Kidney (tissue), 22 donors: ENCODE measurements at places on chromosomes 6 and 20. TPM values are rescaled to one million over a fixed set of nuclear protein-coding genes. Genes with fewer than 3 reads are reported as not detected.

DNA sequence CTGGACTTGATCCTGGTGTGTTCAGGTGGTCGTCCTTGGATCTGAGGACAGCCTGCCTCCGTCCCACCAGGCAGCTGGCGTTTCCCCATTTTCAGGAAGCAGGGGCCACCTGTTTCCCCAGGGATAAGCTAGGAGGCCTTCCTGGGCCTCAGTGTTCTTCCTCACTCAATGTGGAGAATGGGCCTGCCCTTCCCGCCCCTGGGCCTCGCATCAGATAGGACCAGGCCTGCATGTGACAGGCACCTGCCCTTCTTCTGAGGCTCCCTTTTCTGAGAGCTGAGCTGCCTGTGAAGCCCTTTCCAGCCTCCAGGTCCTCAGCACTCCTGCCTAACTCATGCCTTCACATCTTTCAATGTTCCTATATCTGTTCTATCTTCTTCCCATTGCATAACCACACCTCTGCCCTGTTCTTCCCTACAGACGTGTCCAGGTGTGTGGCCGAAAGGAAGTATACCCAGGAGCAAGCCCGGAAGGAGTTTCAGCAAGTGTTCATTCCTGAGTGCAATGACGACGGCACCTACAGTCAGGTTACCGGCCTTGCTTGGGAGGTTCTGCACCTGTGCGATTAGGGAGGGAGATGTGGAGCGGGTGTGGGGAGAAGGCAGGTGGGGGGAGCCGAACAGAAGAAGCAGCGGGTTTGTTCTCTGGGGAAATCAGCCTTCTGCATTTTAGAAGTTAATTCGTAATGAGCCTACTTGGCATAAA lies 85.1 kb downstream of the SMOC2 start:
- DNase-seq, result no peak

DNA sequence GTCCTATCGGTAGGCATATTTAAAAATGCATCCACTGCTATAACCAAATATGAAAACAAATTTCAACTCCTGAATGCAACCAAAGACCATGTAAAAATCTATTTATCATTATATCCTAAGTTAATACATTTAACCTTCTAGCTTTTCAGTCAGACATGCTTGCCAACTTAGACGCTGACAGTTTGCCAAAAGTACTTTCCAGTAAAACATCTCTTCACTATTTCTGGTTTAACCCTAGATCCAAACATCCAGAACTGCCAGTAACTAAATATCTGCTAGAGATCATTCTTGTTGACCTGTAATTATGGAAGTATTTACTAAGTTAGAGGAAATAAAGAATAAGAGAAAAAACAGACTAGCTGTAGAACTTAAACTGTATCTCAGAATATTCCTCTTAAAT lies 210.2 kb upstream of the THEMIS start:
- no peak for DNase-seq

- DNase-seq, result no peak
These were observed 24.6 kb downstream of the PPP1R14C start for GRCh38 chr6:150167479-150167873.

DNA sequence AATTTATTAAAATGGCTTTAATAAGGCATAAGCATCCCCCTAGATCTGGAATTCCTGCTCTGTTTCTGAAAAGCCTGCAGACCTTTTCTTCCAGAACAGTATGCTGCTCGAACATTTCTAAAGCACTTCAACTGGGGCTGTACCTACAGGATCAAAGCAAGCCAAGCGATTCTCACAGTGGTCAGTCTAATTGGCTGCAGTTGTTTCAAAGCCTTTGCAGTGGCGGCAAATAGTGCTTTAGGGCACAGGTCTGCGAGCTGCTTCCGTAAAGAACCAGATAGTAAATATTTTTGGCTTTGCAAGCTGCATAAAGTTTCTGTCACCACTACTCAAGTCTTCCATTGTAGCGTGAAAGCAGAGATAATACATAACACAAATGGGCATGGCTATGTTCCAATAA lies 88.9 kb upstream of the FBXL4 start:
- DNase-seq, result no peak

DNA sequence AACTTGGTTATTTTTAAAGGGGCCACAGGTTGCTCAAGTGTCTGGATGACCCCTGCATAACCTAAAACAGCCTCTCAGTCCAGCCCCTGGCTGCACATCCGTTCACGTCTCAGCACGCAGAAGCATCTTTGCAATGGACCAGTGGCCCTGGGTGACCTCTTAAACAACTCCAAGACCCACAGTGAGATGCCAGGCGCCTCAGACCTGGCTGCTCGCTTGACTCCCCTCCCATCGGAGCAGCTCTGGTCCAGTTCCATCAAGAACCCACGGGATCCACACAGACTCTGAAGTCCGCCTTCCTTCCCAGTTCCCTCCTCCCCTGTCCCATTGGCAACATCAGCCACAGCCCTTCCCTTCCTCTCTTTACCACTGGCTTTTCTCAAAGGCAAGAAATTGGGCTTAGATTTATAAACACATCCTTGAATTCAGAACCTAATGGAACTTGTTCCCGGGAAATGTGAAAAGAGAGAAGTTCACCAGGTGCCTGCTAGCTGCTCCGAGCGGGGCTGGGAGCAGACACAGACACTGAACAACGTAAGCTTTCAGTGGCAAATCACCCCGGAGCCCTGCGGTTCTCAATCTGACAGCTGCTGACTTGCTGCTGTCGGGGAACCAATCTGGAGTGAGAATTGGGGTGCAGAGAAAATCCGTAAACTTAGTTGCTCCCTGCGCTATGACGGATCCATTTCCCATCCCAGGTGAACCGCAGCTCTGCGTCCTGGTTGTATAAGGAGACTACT lies 39.6 kb upstream of the MPC1 start:
- no peak for DNase-seq

DNA sequence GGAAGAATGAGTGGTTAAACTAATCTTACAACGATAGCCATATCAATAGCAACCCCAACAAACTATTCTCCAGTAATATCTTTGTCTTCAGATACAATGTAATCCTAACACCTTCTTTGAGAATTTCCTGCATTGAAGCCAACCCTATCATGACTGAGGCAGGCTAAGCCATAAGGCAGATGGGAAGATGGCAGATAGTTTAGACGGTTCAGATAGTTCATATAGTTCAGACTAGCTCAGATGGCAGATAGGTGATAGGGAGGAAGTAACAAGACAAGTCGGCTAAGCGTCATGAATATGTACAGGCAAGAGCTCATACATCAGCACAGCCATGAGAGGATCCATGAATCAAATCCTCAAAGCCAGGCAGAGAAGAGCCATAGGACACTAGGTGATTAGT lies 39.1 kb upstream of the BEND6 start:
- DNase-seq, result no peak

DNA sequence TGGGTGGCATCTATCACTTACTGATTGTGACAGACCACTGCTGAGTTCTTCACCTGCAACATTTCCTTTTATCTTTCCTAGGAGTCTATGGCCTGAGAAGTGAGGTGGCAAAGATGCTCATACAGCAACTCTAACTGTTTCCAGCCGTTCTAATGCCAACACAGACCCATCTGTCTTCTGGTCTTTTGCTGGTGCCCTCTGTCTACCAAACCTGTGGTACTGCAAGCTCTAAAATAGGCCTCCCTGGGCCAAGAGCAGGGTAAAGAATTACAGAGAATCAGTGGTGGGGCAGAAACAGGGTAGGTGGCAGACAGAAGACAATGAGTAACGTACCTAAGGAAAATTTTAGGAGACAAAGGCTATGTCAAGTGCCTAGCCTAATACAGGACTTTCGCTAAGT lies 611.0 kb upstream of the FLRT3 start:
- DNase-seq, result no peak

The HEY2 gene
- total RNA-seq, result 10.7 TPM

The FRK gene
- 25.0 TPM for total RNA-seq

The MAPK13 gene
- 43.3 TPM for total RNA-seq

The EPPIN gene
- not detected for total RNA-seq
